Nephron progenitor cell (in vitro differentiated cells): ENCODE measurements at places on chromosomes 3 and 15.

- DNase-seq, result no peak
These were observed 86.7 kb downstream of the RPLP1 start for GRCh38 chr15:69539345-69539744.

DNA sequence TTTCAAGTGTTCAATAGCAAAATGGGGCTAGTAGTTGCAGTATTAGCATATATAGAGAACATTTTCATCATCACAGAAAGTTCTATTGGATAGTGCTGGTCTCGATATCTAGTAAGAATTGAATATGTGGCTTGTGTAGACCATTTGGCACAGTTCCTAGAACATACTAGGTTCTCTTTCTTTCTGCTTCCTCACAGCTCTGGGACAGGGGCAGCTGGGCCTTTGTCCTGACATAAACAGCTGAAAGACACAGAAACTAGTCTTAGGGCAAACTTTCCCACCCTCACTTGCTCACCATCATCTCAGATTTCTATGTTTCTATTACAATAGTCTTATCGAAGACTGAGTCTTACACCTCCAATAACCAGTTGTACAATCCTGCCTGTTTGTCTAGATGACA lies 63.7 kb upstream of the DLG1 start:
- DNase-seq, result no peak

- no peak for DNase-seq
These were observed 180.6 kb downstream of the LSAMP start for GRCh38 chr3:116264546-116265319.

DNA sequence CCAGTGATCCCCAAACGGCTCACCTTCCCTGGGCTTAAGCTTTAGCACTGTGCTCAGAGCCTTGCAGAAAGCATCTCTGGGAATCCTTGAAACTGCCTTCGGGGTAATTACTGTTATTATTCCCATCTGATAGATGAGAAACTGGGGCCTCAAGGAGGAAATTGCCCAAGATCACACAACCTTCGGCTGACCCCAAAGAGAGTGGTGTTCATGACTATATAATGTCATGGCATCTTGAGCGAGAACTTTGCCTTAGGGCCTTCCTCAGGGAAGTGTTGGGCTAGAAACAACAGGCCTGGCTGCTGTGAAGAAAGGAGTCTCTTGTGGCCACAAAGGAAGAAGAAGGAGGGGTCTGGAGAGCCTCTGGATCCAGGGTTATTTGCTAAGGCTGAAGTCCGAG lies 388.7 kb upstream of the CFAP20DC start:
- DNase-seq, result no peak

GRCh38 chr3:72137865-72138861 lies 353.2 kb upstream of the PROK2 start:
- no peak for DNase-seq

DNA sequence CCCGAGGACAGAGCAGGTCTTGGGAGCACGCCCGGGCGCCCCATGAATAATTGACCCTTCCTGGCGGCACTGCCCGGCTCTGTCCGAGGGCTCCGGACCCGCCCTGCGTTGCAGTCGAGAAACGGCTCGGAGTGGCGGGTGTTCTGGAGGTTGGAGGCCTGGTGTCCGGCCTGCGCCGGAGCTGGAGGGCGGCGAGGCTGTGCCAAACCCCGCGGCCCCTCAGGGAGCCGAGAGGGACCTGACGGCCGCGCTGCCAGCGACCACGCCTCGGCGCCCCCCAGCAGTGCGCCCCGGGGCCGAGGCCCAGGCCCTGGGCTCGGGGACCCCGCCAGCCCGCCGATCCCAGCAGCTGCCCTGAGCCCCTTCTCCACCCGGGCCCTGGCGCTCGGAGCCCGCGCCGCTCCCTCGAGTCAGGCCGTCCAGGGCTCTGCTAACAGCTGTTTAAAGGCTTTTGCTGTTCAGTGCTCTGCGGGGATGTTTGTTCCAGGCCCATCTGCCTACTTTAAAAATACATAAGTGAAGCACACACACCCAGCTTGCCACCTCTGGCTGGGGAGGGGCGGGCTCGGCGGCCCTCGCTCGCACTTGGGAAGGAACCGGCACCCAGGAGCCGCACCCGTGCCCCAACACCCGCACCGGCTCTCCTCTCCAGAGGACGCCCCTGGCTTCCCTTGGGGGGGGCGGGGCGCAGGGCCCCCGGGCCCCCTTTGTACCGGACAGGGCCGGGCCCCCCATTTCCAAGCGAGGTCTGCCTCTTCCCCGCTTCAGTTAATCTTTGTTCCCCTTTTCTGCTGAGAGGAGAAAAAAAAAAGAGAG lies 730 bp upstream of the ZNF710 start:
- peak; percentile 49 for DNase-seq
